ENCODE measurements at places on chromosomes 2 and 18. TPM values are rescaled to one million over a fixed set of nuclear protein-coding genes. Genes with fewer than 3 reads are reported as not detected.

The PIAS2 gene
- total RNA-seq: 14.9 TPM

The TEX261 gene
- total RNA-seq: 37.7 TPM

The CRACDL gene
- total RNA-seq: 2.6 TPM

DNA sequence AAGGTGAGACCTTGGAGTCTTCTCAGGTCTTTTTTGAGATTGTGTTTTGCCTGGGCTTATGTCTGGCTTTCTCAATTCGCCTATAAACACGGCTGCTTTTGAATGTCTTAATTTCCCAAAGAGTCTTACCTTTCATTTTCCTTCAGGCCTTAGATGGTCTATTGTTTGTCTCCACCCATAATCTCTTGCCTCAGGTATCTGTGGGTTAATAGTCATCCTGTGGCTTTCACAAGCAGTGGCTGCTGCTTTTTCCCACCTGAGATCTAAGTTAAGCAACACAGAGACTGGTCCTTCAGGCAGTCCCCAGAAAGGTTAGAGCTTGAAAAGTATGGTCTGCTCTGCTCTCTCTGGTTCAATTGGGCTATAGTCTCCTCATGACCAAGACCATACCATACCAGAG, 275.3 kb downstream of the INSIG2 start:
- H3K27me3 ChIP-seq: no peaks in the 10 kb centered on the region
- H3K36me3 ChIP-seq: no peaks in the 10 kb centered on the region
- H3K27ac ChIP-seq: no peak overlapping the region
- DNase-seq: no peak
- no peak overlapping the region for H3K4me3 ChIP-seq
- H3K4me1 ChIP-seq: no peaks in the 10 kb centered on the region
